Hypothalamus (tissue), 51 donors: ENCODE measurements at places on chromosomes 2 and 18.

DNA sequence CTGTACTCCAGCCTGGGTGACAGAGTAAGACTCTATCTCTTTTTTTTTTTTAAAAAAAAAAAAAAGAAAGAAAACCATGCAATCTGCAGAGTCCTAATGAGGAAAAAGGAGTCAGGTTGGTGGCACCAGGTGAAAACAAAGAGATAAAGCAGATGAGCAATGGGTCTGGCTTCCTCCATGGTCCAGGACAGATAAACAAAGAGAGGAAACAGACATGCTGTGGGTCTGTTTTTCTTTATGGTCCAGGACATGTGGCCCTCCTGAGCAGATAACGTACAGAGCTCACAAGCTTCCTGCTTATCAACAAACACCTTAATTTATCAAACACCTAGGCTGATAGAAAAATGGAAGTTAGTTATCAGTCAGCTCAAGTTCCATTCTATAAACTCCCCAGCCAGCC, 24.4 kb upstream of the TUBB6 start:
- no peak for DNase-seq

GRCh38 chr18:5106730-5107129, 90.3 kb downstream of the AKAIN1 start:
- DNase-seq, result no peak

DNA sequence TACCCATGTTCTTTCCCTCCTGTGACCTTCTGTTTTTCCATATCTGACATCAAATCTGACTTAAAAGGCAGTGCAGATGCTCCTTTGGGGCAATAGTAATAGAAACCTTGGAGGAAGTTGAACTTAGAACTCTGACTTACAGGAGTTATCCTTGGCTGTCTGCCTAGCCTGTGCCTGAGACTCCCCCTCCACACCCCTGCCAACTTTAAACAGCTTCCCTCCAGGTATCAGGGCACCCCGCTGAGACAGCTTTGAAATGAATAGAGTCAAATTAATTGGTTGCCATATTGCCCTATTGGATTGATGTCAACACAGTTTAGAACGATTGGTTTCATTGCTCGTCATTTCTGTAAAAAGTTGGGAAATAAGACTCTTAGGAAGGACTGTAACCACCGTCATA, 322.0 kb downstream of the PRKCE start:
- no peak for DNase-seq

DNA sequence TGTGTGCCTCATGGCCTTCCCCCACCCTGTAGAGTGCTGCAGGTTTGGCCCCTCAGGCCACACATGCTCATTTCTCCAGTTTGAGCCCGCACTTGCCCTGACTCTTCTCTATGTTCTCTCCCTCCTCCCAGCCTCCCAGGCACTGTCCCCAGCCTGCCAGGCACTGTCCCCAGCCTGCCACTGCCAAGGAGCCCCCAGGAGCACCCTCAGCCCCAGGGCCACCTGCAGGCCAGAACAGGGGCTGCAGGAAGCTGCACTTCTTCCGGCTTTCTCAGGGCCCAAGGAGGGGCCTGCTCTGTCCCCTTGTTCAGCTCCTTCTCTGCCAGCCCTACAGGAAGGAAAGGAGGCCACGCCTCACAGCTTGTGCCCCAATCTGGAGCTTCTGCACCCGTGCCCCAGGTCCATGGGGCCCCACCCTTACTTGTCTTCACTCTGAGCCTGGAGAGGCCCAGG, 31.6 kb downstream of the CYP26B1 start:
- no peak for DNase-seq

- no peak for DNase-seq
These were observed 899.3 kb downstream of the TRIB2 start for GRCh38 chr2:13616059-13616458.

DNA sequence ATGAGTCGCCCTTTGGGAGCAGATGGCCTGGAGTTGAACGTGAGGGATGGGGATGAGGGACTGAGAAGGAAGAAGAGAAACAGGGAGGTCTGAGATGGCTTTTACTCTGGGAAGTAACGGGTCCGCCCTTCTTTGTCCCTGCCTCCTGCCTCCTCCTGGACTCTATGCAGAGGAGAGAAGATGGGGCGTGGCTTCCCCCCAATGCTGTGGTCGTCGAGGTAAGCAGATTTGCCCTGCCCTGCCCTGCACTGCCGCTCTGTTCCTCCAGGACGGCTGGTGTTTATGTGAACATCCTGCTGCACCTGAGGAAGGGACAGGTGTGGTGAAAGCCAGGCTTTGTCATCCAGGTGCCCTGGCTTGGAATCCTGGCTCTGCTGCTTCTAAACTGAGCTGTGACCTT, 13.5 kb upstream of the NTSR2 start:
- no peak for DNase-seq

- no peak for DNase-seq
These were observed 153.3 kb downstream of the TMEM182 start for GRCh38 chr2:102915128-102915527.

DNA sequence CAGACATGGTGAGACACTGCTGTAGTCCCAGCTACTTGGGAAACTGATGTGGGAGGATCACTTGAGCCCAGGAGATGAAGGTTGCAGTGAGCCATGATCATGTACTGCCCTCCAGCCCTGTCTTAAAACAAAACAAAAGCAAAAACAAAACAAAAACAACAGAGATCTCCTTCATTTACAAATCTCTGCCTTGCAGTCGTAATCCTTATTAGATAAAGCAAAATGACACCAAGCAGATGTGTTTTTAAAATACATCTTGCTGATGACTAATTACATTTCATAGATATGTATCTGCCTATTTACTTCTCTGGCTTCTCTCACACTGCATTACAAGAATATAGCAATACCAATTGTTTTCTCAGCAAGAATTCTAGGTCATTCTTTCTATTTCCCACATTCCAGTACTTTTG, 22.8 kb downstream of the NFE2L2 start:
- DNase-seq, result no peak

DNA sequence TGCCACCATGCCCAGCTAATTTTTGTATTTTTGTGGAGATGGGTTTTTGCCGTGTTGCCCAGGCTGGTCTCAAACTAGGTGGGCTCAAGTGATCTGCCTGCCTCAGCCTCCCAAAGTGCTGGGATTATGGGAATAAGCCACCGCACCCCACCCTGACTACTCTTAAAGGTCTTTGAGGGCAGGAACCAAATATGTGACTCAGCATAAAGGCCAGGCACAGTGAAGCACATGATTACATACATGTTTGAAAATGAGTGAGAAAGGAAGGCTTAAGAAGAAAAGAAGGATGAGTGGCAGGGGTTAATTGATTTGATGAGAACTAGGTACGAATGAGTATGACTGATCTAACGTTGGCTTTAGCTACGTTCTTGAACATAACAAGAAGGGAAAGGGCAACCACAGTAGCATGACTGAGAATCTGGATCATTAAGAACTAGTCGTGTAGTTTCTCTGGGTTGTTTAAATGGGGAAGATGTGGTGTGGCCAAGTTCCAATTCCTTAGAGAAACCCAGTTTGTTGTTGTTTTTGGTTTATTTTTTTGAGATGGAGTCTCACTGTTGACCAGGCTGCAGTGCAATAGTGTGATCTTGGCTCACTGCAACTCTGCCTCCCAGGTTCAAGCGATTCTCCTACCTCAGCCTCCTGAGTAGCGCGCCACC, 6.8 kb downstream of the RESP18 start:
- DNase-seq, result no peak

DNA sequence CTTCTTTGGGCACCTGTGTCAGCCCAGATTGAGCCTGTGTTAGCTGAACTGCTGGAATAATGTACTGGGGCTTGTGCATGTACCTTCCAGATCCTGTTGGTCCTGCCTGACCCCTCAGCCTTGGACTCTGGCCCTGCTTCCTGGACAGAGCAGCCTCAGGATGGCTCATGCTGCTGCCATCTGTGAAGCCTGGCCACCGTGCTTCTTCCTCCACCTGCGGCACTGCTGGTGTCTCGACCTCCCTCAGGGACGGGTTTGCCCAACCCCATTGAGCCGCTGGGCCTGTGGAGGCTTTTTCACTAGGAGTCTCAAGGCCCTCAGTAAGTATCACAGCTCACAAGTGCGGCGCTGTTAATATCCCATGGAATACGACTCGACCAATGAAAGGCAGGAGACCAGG, 342.7 kb downstream of the TGIF1 start:
- no peak for DNase-seq

DNA sequence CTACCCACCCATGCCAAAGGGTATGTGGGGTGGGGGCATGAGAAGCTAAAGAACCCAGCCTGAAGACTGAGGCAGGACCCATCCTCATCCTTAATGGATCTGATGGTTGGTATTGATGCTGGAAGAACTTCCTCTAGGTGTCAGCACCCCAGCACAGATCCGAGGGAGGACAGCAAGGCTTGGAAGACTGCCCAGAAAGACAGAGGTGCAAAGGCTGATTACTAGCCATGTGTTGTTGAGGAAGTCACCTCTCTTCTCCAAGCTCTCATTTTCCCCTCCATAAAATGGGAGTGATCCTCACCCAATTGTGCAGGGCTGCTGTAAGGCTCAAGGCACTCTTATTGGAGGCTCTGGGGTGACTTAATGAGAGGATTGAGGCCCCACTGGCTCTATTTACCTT, 256.5 kb downstream of the CELF4 start:
- no peak for DNase-seq

- DNase-seq, result no peak
These were observed 174.0 kb upstream of the MYCN start for GRCh38 chr2:15766303-15766861.

DNA sequence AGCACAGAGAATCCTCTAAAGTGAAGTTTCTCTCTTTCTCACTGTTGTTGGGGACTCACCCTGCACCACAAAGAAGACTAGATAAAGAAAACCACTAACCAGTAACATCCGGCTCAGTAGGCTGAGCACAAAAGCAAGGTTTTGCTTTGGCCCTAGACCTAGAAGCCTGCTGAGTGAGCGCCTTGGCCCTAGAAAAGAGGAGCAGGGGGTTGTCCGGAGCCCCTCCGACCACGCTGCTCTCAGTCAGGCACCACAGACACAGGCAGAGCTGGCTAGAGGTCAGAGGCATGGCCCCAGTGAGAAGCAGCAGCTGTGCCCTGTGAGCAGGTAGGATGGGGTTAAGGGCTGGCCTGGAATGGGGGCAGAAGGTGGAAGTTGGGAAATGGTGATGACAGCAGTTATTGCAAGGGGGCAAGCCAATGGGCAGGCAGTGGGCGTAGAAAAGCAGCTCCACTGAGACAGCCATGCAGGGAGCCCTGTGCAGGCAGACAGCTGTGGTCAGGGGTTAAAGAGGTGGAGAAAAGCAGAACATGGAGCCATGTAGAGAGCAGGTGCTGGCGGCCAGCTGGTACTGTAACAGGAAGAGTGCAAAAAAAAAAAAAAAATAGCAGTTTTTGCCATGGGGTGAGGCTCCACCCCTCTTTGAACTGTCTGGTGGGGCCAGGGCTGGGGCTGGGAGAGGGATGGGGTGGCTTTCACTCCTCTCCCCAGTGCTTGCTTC, 36.9 kb upstream of the SLC14A1 start:
- no peak for DNase-seq

DNA sequence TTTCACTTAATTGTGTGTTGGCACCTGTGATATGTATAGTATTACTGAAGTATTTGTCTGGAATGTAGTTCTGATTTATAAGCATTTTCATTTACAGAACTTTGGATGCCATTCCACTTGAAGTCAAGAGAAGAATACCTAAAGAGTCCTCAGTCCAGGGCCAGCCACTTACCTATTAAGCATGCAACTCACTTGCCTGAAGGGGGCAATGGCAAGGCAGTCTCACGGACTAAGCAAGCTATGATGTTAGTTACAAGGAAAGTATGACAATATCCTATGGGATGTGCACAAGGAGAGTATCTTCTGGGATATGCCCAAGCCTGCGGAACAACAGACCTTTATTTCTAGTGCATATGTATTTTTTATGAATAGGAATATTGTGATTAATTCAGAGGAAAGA, 369.4 kb upstream of the GCFC2 start:
- DNase-seq, result no peak

GRCh38 chr2:230578106-230578505, 134.5 kb upstream of the CAB39 start:
- no peak for DNase-seq

- no peak for DNase-seq
These were observed 95.6 kb downstream of the SH3BP4 start for GRCh38 chr2:235047171-235048160.

GRCh38 chr2:113277474-113278072, 1.1 kb downstream of the PAX8 start:
- no peak for DNase-seq

- DNase-seq, result no peak
These were observed 3.0 kb downstream of the PAX8 start for GRCh38 chr2:113275556-113276215.

DNA sequence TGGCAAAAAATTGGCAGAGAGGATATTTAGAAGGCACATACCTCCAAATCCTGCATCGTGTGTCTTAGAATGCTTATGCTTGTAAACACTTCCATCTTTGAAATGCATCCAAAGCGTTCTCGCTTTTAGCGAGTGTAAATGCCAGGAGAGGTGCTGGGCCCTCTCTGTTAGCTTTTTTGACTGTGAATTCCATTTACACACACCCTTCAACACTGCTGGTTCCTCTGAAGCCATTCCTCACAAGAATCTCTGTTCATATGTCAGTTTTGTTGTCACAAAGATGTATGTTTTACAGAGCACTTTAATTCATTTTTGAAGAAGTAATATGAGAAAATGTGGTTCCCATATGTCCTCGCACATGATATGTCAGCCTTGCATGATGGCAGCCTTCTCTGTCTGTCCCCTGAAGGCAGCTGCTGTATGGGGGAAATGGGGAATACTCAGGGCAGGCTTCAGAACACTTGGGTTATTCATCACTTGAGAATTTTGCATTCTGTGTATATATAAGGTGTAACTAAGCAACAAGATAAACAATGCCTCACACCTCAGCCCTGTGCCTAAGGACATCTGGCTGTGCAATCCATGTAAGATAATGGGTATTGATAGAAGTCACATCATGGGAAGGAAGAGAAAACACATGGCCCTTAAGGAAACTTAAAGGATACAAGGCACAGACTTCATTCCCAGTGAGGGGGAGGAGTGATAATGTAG, 52.3 kb downstream of the RAB27B start:
- DNase-seq, result no peak

- DNase-seq, result no peak
These were observed 264.2 kb downstream of the GBX2 start for GRCh38 chr2:235903782-235904584.

- DNase-seq, result no peak
These were observed 35.6 kb downstream of the SPC25 start for GRCh38 chr2:168854651-168855050.

GRCh38 chr2:168365094-168365621, 90.9 kb upstream of the CERS6 start:
- DNase-seq, result no peak

DNA sequence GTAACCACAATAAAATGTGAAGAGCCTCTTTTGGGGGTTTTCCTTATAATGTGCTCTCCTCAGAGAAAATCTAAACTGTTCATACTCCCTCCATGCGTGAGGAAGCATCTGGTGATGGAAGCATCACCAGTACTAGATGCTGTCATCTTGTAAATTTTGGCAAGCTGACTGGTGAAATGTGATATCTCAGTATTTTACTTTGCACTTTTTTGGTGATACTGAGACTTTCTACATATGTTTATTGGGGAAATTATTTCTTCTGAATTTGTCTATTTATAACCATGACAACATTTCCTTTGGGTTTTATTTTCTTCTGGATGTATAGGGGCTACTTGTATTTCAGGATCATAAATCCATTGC, 95.9 kb upstream of the DLGAP1 start:
- no peak for DNase-seq

GRCh38 chr18:28176698-28176947, 307 bp downstream of the CDH2 start:
- DNase-seq, result peak; percentile 48
